AG04450 (cell line): ENCODE measurements at places on chromosomes 11 and 22.

DNA sequence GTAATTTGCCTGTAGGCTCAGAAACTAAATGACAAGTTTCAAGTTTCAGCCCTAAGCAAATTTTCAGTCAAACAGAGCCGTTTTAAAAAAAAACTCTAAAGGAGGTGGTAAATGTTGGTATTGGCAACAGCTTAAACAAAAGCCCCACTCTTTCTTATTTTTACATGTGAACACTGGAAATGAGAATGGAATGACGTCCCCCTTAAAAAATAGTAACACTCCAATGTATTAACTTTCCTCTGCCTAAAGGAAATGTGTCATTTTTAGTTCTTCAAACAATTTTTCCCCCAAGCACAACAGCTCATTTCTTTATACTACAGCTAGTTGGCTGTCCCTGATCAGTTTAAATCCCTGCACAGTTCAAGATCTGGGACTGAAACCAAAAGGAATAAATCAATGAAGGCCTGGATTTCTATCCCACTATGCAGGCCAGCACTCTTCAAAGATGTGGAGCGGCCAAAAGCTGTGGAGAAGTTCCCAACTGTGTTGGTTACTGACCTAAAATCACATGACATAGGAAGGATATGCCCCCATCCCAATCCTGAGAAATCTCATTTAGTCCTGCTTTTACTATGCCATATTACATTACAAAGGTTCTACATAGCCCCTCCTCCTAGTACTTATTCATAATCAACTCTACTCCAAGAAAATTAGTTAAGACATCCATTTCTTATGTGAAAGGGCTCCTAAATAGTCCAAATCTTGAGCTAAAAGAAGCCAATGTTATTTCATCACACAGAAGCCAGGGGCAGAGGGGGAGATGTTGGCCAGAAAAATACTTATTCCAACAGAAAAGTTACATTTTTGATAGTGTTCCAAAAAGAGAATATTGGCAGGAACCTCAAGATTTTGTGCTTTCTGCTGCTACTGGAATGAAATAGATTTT is 95.9 kb downstream of the CADM1 start:
- no peak for DNase-seq

- DNase-seq = no peak
Measured at GRCh38 chr11:44389963-44390605, 80.1 kb upstream of the ALX4 start.

- no peak for DNase-seq
Measured at GRCh38 chr11:534396-535209, 773 bp downstream of the HRAS start.

- DNase-seq = no peak
Measured at GRCh38 chr11:14499178-14499559, 442 bp downstream of the COPB1 start.

DNA sequence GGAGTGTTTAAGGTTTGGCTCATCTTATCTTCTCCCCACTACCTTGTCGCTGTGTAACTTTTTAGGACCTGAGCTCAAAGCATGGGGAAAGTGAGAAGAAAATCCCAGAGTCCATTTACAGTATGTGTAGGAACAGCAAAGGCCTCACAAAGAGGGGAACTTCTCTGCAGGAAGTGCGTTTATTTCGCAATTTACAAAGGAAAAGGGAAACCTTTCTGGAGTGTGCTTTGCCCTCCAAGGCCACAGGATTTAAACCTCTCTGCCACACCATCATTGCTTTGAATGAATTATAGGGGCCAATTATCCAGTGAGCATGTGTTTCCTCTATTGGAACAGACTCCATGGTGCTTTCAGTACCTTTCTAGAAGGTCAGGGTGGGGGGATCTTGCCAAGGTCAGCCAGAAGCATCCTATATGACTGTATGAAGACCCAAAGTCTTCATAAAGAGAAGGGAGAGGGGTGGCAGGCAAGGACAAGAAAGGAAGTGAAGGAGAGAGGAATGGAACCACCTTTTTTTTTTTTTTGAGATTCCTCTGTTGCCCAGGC is 68.1 kb upstream of the LMO2 start:
- no peak for DNase-seq

DNA sequence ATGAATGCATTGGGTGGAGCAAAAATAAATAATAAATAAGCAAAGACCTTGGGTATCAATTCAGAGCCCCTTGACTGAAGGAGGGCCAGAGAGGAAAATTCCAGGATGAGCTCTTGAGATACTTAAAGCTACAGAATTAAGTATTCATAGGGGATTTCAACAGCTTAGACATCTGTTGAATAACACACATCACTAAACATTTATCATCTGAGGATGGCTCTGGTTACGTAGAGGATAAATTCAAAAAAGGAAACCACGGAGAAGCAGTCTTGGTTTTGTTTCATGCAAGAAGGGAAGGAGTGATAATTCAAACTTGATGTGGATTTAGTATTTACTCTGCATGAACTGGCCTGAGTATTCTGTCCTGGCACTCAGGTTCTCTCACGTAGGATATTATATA is 29.8 kb downstream of the ARHGAP42 start:
- DNase-seq = no peak

- DNase-seq = no peak
Measured at GRCh38 chr22:27564806-27565205, 236.8 kb downstream of the MN1 start.

DNA sequence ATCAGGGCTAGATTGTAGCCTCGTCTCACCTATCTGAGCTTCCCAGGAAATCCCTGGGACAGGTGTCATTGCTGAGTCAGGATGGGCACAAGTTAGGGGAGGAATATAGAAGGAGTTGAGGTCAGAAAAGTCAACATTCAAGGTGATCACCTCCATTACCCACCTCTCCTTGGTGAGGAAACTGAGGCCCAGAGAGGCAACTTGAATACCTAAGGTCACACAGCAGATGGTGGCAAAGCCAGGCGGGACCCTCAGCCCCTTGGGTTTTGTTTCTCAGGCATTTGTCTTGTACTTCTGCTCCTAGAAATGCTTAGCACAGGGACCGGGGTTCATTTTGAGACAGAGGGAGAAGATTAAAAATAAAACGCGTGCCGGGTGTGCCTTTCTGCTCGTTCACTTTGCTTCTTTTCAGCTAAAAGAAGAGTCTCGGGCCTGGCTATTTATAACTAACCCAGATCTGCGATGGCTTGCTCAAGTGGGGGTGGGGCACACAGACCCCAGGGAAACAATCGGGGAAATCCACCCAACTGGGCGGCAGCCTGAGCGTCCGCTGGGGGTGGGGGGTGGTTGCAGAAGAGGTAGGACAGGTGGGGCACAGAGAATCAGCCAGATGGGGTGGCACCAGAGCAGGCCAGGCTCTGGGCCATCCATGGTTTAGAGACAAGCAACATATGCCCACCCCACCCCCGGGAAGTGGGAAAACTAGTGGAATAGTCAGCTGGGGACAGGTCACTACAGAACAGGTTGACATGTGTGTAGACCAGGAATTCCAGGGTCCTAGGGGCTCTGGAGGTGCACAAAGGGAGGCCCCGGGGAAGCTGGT is 3.9 kb upstream of the GNAZ start:
- no peak for DNase-seq

DNA sequence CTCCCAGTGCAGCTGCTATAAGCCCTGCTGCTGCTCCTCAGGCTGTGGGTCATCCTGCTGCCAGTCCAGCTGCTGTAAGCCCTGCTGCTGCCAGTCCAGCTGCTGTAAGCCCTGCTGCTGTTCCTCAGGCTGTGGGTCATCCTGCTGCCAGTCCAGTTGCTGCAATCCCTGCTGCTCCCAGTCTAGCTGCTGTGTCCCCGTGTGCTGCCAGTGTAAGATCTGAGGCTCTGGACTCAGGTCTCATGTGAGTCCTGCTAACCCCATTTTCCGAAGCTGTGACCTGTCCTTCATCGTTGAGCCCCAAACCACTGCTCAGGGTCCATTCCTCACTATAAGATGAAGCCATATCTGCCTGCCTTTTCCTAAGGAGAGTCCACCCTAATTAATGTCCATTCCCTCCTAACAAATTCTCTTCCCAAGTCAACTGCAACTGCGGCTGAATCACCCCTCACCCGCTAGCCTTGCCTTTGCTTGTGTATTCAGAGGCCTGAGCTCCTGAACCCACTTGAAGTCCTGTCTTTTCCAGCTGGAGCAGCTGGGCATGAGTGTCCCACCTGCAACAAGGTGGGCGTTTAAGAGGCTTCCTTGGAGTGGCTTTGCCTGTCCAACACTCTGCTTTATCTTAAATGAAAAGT is 626 bp downstream of the KRTAP5-7 start:
- DNase-seq = no peak

DNA sequence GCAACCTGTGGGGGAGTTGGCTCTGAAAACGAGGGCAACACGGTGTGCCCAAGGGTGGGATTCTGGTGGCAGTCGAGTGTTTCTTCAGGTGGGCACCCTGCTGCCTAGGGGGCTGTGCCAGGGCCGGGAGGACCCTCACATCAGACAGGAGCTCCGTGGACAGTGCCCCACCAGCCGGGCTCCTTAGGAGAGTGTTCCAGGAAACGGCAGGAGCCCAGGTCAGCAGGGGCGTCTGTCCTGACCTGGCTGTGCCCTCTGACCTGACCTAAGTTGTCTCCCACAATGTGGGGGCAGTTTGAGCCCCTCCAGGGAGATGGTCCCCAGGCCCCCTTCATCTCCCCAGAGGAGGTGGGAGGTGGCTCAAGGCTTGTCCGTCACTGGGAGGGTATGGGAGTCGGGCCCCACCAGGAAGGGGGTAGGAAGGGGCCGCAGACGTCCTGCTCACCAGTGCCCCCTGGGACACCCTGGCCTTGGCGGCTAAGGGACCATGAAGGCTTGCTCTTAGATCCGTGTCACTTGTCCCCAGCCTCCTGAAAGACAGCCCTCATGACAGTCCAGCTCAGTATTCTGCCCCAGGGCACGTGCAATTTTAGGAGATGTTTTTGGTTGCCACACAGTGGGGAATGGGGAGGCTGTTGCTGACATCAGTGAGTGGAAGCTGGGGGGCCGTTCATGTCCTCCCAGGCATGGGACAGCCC is 32.2 kb upstream of the GAL start:
- no peak for DNase-seq

GRCh38 chr11:114061048-114061680 is 1.7 kb downstream of the ZBTB16 start:
- DNase-seq = no peak

GRCh38 chr11:73480677-73481076 is 104.5 kb downstream of the RELT start:
- no peak for DNase-seq

DNA sequence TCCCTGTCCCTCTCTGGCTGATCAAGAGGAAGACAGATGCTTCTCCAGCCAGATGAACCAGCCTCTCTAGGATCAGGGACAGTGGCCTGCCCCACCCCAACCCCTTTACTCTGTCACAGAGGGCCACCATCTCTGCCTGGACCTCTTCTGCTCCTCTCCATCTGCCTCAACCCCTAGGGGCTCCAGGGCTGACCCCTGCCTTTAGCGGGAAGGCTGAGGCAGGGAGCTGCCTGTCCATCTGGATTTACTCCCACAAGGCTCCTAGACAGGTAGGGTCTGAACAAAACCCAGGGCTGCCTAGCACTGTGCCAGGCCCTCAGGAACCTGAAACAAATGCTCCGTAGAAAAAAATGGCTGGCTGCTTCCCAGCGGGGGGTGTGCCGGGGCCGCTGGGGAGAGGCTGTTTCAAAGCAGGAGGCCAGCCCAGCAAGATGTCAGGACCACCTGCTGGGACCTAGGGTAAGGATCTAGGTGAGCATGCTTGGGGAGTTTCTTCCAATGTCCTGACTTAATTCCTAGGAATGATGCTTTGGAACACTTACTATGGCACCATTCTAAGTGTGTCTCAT is 3.2 kb downstream of the CHST1 start:
- no peak for DNase-seq

GRCh38 chr11:94224078-94224477 is 80.3 kb upstream of the IZUMO1R start:
- no peak for DNase-seq

- no peak for DNase-seq
Measured at GRCh38 chr22:33677536-33677935, 242.7 kb downstream of the LARGE1 start.

DNA sequence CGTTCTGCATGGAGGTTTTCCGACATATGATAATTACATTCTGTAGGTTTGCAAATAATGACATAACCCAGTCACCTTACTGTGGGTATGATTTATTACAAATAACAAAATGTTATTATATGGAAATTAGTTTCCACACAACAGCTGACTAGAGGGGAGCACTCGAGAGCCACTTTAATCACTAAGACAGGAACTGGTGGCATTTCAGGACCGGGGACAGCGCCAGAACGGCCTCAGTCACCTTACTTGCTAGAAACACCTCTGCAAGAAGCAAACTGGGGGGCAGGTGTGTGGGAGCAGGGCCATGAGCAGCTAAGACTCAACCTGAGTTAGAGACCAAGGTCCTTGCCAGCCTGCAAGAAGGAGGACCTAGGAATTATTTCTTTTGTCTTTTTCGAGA is 199.9 kb downstream of the DSCAML1 start:
- no peak for DNase-seq

DNA sequence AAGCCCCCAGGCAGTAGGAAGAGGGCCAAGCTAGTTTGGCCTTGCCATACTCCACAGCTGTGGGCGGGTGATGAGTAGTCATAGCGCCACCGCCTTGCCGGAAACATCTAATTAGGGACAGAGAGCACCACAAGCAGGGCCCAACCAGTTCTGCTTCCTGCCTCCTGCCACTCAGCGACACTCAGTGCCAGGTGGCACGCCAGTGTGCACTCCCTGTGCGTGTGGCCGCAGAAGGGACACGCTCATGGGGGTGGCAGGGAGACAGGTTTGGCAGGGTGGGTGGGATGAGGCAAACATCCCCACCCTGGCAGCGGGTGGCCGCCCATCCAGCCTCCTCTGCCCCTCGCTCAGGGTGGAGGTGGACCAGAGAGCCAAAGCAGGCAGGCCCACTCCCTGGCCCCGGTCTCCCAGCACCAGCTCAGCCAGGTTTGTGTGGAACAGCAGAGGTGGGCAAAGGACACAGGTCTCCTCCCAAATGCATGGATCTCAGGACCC is 4.9 kb downstream of the OVOL1 start:
- no peak for DNase-seq

GRCh38 chr22:50406416-50407170 is 63.5 kb downstream of the PPP6R2 start:
- DNase-seq = no peak

DNA sequence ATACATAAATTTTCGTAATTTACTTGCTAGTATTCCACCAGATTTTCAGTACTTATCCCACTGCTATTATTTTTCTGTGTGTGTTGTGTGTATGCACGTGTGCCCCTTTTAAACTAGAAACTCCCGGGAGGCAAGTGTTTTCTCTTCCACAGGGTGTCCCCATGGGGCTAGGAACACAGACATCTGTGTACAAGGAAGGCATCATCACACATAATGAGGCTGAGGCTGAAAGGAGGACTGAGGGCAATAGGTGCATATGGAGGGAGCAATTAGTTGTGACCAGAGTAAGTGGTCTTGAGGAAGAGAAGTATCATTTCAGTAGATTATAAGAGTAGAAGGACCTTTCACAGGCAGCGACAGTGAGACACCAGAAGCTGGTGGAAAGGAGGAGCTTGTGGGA is 2.1 kb upstream of the DPAGT1 start:
- no peak for DNase-seq

- DNase-seq = no peak
Measured at GRCh38 chr11:35721651-35722282, 59.2 kb downstream of the TRIM44 start.

DNA sequence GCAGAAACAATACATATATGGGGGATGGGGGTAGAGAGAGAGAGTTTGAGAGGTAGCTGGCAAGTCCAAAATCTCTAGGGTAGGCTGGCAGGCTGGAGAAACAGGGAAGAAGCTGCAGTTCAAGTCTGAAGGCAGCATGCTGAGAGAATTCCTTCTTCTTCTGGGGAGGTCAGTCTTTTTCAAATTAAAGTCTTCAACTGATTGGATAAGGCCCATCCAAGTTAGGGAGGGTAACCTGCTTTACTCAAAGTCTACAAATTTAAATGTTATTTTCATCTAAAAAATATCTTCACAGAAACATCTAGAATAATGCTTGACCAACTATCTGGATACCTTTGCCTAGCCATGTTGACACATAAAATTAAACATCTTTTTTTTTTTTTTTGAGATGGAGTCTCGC is 2.9 kb upstream of the TREH start:
- DNase-seq = no peak
